ENCODE measurements at places on chromosomes 5 and 9.

GRCh38 chr9:26954050-26954508, 2.1 kb upstream of the IFT74 start:
- DNase-seq, result no peak

DNA sequence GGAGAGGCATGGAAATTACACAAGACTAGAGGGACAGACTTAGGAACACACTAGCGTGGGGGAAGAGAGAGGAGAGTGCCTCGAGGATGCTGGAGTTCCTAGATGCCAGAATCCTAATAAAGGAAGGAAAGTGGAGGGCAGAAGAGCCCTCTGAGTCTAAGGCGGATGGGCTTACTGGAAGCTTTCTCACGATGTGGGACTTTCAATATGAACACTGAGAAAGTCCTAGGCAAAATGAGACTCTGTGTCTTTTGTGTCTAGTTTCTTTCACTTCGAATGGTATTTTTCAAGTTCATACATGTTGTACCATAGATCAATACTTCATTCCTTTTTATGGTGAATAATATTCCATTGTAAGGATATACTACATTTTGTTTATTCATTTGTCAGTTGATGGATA, 239.4 kb downstream of the NSG2 start:
- no peak for DNase-seq

DNA sequence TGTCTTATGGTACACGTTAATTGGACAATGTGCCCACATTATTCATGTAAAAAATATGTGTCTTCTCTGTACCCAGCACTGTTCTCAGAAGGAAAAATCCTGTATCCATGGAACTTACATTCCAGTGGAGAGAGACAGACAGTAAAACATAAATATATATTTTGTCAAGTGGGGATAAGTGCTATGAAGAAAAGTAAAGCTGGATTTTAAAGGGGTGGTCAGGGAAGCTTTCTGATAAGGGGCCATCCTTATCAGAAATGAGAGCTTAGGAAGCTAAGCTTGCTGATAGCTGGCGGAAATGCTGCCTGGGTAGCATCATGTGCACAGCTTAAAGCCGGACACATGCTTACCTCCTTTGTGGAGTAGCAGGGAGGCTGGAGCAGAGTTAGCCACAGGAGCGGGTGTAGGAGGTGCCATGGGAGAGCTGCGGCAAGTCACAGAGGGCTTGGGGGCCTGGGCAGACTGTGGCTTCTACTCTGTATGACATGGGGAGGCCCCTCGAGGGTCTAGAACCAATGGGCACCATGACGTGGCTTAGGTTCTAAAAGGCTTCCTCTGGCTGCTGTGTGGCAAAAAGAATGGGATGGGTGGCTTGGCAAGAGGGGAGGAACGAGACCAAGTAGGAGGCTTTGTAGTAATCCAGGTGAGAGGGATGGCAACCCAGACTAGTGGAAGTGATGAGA, 141.7 kb downstream of the FGF1 start:
- no peak for DNase-seq

DNA sequence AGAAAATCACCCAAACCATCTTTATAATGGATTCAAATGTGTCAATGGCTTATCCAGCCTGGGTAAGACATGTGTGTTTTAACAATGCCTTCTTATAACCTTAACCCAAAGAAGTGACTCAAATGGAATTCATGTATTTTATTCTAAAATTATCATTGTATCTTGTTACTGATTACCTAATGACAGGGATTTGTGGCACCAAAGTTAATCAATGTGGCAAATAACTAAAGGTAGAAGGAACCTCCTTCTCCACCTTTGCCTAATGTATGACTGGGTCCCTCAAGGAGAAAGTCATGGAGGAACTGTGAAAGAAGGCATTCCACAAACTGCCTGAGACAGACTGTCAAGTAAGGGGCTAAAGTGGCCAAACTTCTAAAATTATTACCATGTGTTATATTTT, 84.4 kb upstream of the ITGA1 start:
- DNase-seq, result no peak

DNA sequence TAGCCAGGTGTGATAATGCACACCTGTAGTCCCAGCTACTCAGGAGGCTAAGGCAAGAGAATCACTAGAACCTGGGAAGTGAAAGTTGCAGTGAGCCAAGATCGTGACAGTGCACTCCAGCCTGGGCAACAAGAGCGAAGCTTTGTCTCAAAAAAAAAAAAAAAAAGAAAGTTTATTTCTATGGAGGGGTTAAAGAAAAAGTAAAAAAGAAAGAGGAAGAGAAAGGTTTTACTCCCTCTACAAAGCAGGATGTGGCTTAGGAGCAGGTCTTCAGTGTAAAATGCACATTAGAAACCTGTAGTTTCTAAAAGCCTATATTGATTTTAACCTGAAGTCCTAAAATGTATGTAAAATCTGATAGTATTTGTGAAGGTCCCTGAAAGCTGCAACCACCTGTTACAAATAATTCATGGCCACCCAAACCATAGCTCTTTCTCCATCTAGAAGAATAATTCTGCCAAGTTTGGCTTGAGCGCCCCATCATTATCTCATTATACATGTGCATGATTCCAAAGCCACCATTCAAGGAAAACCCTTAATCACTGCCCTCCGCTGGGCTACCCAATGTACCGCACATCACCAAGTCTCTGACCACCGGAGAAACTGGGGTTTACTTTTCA, 3.4 kb downstream of the FNBP1 start:
- no peak for DNase-seq

GRCh38 chr5:160904591-160904990, 52.6 kb upstream of the ATP10B start:
- no peak for DNase-seq

GRCh38 chr5:93600409-93601070, 17.5 kb downstream of the NR2F1 start:
- no peak for DNase-seq

DNA sequence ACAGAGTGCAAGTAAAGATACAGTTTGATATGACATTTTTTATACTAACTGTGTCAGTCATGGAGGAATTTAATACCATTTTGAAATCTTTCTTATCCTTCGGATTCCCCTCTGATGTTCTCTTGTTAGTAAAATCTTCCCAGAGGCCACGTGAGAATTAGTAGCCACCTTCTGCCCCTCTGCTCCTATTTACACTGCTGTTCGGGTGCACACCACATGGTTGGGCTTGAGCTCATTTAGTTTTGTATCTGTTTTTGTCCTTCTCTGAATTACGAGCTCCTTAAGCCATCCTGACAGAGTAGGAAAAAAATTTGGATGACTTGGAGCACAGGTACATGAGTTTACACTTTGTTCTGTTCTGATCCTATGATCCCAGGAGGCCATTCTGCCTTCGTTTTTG, 109.7 kb downstream of the SV2C start:
- no peak for DNase-seq

DNA sequence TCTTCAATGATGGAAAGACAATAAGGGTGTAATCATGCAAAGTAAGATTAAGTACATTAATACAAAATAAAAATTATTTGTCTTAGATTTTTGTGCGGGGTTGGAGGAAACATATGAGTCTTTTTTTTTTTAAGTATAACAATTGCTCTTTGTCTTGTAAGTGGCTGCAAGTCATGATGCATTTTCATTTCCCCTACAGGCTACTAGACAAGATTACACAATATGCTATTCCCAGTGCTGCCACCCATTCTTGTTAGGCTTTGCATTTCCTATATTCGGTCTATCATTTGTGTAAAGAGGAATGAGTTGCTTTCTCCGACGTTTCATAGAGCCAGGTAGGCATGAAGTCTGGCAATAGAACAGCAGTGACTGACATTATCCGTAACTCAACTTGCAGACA, 294.2 kb upstream of the CYLC2 start:
- DNase-seq, result no peak

DNA sequence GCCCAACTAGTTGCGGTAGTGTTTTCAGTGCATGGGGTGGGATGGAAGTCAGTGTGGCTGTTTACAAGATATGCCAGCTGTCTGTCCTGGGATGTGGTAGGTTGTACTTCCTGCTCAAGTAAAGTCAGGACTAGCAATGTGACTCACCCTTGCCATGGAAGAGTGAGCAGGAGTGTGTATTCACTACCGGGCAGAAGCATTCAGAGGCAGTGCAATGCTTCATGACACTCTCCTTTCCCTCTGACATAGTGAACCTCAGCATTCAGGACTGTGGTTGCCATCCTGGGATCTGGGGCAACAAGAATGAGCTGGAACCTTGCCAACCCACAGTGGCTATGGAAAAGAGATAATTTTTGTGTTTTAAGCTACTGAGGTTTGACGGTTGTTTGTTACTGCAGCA, 68.9 kb downstream of the BOD1 start:
- DNase-seq, result no peak

- DNase-seq, result no peak
These were observed 41.5 kb downstream of the TENT4A start for GRCh38 chr5:6754766-6755165.

GRCh38 chr5:575636-576035, 36.5 kb upstream of the CEP72 start:
- DNase-seq, result no peak

- no peak for DNase-seq
These were observed 118.4 kb downstream of the GDNF start for GRCh38 chr5:37721447-37721871.

DNA sequence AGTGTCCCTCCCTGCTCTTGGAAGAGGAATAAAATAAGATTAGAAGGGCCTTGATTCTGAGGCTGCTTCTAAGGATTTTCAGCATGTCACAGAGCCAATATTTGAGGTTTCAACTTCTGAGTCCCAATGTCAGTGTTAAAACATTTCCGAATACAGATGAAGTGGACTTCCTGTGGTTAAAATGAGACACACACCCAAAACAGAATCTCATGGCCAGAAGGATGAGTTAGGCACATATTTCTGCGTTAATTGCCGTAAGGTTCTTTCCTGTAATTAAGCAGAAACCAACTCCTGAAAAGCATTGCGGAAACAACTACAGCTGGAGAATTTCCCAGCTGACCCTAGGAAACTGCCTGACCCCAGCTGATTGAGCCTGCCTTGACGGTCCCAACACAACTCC, 10.4 kb upstream of the ZNF354B start:
- DNase-seq, result no peak

DNA sequence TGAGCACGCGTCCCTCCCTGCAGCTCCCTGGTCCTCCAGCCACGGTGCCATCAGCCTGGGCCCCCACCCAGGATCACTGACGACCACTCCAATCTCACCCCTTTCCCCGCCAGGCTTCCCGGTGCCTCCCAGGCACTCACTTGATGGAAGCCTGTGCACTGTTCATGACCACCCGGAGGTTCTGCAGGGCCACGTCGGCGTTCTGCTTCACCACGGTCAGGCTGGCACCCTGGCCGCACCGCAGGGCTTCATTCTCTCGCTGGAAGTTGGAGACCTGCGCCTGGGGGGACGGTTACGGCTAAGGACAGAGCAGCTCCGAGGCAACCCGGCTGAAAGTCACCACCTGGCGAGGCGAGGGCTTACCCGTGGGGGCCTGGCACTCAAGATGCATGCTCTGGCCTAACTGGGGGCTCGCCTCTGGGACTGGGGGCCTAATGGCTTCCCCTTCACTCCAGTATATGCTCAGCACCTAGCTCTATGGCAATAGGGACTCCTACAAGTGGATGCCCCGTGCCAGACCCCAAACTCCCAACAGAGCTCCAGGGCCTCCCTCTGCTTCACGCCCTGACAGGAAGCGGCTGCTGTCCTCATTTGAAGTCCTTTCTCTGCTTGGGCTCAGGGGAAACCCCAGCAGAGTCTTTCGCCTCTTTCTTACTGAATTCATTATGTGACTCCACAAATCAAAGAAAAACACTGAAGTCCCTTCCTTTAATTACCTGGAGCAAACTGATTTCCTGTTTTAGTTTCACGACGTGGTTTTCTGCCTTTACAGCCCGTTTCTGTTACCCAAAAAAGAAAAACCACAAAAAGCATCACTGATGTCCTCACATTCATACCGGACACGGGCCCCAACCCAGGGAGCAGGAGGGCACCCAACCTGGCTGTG, 4.2 kb upstream of the SNAPC4 start:
- no peak for DNase-seq

DNA sequence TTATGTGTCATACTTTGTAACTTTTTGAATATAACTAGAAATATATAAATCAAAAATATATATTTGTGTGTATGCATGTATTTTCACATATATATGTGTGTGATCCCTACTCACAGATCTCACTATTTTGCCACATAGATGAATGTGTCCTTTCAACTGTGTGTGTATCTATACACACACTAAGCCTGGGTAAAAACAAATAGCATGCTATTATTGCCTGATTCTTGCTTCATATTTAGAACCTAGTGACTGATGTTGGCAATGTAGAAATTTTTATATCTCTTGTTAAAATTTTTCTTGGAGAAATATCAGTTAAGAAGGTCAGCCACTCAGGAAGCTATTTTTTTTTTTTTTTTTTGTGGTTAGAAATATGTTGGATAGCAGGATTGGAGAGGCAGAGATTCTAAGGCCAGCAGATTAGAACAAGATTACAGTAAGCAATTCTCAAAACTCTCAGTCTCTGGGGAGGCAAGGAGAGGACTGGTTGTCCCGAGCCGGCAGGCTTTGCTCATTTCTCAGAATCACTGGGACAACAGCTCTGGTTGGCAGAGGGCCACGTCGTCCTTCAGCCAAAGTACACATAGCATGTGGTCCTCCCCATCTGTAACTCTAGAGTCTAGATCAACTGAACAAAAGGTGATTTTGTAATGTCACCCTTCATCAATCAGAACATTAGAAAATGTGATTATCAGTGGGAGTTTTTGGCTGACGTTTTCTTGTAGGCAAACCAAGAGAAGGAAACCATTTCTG, 19.7 kb downstream of the C6 start:
- DNase-seq, result no peak

GRCh38 chr5:6185574-6185973, 192.8 kb downstream of the MED10 start:
- DNase-seq, result no peak

DNA sequence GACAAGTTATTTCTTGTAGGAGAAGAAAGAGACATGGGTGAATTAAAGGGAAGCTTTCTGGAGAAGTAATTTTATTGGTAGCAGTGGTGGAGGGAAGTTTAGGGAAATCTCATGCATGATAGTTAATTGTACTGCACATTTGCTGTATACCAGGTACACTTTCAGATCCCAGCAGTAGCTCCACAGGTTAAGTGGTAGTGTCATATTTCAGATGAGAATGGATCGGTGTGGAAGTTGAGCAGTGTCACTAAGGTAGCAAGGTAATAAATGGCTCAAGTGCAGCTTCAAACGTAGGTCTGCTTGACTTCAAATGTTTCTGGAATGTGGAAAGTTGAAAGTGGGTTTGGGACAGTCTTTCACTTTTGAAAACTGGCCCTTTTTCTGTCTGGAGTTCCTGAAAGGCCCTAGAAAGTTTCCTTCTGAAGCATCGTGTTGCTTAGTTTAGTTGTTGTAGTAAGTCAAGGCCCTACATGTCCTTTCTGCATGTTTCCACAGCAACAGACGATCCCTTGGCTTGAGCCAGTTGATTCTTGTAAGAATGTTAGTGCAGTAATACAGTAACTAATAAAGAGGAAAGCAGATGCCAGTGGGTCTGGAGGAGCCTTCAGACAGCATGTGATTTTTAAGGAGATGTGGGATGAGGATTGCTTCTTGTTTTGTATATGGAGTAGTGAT, 3.7 kb downstream of the CLTA start:
- no peak for DNase-seq

All from Panc1 (cell line).